Anterior cingulate cortex (tissue), 58 donors: ENCODE measurements at places on chromosomes 16 and 17.

DNA sequence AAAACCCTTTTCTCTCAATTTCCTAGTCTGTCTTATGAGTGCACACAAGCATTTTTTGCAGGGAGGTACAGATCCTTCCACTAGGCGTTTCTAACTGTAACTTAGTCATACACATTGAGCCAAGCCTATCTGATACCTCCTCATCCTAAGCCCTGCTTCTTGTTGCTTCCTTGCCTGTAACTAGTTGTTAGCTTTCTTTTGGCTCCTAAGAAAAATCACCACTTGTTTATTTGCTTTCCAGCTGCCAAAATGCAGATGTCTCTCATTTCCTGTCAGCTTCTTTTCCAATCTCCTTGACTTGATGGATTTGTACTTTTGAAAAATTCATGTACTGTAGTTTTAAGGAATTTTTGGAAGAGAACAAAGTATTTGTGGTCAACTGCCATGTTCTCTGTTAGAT is 73.7 kb downstream of the TNRC6C start:
- no peak for DNase-seq

GRCh38 chr17:50328363-50329325 is 17.3 kb upstream of the XYLT2 start:
- DNase-seq: no peak

GRCh38 chr16:57946181-57946801 is 24.6 kb downstream of the CNGB1 start:
- no peak for DNase-seq

GRCh38 chr17:9004961-9005285 is 16.4 kb upstream of the NTN1 start:
- DNase-seq: no peak

DNA sequence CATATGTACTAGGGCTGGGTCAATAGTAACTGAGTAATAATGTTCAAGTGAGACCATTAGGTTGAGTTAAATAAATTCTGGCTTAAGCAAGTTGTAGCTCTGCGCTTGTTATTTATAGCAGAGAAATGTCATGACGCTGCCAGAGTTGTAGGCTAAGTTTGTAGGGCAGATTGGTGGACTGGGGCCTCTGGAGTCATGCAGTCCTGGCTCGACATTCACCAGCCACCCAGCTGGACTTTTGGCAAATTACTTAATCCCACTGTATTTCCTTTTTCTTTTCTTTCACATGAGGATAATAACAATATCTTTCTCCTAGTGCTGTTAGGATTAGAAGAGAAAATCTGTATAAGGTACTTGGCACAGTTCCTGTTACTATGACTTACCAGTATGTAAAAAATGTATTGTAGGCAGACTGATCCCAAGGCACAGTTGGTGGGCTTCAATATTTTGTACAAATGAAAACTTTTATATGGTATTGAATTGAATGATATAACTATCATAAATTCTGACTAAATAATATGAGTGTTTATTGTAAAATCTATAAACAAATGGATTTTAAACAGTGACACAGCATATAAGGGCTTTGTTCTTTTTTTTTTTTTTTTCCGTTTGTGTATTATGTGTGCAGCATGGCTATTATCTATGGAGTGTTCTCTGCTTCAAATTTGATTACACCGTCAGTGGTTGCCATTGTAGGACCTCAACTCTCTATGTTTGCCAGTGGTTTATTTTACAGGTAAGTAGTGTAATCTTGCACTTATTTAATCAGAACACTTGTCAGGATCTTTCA is 2.6 kb downstream of the MFSD11 start:
- DNase-seq: no peak
